ENCODE measurements at places on chromosomes 2 and 18.

GRCh38 chr2:212237350-212238095 lies 301.1 kb downstream of the ERBB4 start:
- DNase-seq, result no peak

- DNase-seq, result no peak
Measured at GRCh38 chr2:146228466-146229058, 1616.3 kb upstream of the ACVR2A start.

DNA sequence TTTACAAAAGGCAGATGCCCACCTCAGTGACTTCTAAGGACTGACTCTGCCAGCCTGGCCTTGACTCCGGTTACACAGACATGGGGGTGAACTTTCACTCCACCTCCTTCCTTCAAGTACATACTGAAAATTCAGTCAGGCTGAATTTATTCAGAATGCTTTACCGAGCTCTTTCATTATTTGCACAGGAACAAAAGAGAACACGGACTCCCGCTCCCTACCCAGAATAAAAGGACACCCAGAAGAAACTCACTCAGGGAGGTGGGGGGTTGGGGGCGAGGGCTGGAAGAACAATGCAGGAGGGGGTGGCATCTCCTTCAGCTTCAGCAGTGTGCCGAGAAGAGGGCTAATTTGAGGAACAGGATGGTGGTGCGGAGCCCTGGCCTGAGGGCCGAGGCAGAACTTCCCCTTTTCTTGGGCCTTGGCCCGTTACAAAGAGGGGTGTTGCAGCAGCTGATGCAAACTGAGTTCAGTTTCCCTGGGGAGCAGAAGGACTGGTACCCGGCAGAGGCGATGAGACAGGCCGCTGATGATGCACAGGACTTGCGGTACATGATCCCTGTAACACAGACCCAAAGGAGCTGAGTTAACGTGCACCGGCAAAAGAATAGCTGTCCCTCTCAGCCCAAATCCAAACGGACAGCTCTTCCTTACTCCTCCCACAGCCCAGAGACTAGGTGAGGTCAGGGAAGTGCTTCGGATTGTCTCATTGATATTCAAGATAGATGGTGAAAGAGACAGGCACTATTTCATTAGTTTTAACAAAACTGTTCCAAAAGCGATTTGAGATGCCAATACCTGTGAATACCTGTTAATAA lies 24.1 kb downstream of the LYPD1 start:
- DNase-seq, result no peak

DNA sequence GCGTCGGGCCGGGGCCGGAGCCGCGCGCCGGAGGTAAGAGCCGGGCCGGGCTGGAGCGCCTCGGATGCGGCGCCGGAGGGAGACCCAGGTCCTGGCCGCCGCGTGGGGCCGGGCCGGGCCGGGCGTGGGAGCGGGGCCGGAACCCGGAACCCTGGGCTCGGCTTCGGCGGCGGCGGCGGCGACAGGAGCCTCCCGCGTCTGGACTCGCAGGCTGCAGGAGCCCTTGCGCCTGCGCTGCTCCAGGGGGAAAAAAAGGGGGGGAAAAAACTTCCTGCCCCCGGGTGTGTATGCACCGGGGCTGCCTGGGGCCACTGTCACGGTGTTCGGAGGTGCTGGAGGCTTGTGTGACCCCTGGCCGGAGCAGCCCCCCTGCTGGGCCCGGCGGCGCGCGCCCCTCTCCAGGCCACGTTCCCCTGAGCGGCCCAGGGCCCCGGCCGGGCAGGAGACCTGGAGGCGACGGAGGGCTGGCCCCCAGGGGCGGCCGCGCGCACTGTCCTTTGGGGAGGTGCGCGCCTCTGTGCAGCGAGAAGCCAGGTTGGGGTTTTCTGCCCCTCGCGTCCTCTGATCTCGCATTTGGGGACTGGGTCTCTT lies 864 bp downstream of the KLHL29 start:
- no peak for DNase-seq

GRCh38 chr2:170462433-170463205 lies 252.5 kb upstream of the SP5 start:
- no peak for DNase-seq

Measured in hypothalamus (tissue), 51 donors.